CD4-positive, alpha-beta T cell treated with Interleukin-17A for 1 hour (primary cell): ENCODE measurements at places on chromosomes 1 and 21.

DNA sequence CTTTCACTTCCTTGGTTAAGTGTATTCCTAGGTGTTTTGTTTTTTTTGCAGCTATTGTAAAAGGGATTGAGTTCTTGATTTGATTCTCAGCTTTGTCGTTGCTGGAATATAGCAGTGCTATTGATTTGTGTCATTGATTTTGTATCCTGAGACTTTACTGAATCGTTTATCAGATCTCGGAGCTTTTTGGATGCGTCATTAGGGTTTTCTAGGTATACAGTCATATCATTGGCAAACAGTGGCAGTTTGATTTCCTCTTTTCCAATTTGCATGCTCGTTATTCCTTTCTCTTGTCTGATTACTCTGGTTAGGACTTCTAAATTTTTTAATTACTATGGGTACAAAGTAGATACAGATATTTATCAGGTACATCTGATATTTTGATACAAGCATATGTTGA is 75.4 kb downstream of the SLC35A3 start:
- DNase-seq, result no peak

- DNase-seq, result no peak
These were observed at the start of gene SERTAD4 for GRCh38 chr1:210232511-210233215. Gene SERTAD4, plus strand, starts transcription at chr1:210232796. Its CDS starts 5,165 bp downstream, at chr1:210237961.

- no peak for DNase-seq
These were observed 169.1 kb upstream of the EDN2 start for GRCh38 chr1:41653574-41653973.

- no peak for DNase-seq
These were observed 252.9 kb upstream of the NR5A2 start for GRCh38 chr1:199774433-199775089.

DNA sequence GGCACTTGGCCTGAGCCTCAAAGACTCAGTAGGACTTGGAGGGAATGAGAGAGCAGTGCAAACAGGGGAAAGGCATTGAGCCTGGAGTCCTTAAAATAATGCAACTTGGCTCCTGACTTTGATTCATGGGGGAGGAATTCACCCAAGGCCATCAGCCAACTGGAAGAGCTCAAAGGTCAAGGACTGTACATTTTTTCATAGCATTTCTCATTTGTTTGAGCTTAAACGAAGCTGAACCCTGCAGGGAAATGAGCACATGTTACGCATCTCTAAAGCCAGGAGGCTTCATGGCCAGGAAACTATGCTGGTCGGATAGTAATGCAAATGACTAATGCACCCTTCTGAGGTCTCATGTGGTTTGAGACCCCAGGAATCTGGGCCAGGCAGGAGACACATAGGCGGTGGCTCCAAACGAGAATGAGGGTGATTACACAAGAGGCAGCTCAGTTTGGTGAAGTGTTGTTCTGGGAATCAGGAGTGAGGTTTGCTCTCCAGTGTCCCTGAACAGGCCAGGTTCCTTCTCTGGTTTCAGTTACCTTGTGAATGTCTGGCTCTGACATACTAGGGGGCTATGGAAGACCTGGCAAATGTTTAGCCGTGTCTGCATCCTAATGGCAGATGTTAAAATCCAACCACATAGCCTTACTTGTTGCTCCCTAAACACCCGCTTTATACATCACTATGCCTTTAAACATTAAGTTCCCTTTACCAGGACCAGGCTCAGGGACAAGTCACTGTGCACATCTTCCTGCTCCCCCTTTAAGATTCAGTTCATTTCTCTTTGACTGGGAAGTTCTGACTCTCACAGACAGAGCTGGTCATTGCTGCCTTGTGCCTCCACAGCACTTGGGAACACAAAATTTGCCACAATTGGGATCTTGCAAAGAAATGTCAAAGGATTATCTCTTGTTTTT is 503.9 kb upstream of the USP24 start:
- no peak for DNase-seq

DNA sequence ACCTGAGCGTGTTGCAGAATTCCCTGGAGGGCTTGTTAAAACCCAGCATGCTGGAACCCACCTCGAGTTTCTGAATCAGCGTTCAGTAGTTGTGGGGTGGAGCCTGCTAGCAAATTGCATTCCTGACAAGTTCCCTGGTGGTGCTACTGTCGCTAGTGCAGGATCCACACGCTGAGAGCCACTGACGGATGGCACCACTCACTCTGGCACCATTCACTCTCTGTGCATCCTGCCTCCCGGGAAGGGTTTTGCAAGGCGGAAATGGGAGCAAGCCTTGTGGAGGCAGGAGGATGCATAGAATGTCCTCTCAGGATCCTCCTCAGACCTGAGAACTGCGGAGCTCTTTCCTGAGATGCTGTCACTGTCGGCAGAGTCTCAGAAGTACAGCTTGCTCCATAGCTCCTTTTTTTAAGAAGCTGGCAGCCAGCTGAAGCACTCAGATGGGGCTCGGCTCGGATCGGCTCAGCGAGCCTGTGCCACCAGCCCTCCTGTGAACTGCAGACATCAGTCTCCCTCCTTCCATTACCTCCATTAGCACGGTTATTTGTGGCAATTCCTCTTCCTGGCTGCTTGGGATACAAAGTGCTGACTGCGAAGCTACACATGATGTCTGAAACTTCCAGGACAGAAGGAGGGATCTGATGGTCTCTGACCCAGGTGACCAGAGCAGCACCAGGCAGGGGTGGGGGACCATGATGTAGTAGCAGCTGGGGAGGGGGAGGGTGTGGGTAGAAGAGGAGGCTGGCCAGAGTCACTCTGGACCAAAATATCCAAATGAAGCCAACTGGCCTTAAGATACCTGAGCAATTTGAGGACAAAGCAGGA is 89.6 kb downstream of the C1orf94 start:
- DNase-seq, result no peak
